ENCODE measurements at places on chromosomes 13 and 19.

DNA sequence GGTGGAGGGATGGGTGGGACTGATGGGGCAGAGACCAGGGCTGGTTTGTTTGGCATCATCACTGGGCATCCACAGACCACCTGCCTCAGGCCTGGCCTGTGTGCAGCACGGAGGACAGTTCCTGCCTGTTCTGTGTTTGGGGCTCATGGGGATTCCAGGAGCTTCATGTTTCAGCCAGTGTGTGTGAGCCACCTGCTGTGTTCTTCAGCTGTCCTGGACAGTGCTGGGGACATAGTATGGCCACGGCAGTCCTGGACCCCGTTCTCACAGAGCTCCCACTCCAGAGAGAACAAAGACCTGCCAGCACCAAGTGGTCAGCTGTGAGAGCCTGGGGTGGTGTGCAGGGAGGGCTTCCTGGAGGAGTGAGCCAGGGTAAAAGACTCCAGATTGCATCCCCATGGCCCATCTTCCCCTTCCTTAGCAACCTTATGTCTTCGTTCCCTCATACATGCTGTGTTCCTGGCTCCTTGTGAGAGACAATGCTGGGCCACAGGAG lies 2.0 kb upstream of the CCDC97 start:
- no peak for DNase-seq

DNA sequence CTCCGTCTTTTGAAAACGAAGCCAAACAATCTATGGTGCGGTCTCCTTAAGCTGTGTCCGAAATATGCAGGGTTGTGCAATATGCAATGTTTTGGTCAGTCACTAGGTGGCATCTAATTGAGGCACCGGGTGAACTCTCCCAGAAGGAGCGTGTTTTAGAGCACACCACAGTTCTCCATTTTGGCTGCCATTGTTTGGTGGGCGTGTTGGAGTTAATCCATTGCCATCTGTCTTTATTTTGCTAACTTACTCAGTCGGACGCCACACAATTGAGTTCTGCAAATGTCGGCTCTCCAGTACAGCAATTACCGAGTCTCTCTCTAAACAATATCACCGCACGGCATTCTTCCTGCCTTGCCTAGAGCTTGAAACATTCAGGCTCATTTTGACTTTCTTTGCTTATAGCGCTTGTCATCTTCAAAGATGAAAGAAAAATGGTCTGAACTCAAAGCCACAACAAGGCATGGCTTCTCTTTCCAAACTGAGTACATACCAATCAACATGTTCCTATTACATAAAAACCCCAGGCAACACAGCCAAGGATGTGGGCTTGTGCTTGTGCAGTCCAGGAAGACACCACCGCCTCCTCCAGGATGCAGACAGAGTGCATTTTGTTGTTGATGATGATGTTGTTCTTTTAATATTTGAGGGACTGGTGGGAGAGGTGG lies 182.0 kb upstream of the SERP2 start:
- peak; percentile 81 for DNase-seq

DNA sequence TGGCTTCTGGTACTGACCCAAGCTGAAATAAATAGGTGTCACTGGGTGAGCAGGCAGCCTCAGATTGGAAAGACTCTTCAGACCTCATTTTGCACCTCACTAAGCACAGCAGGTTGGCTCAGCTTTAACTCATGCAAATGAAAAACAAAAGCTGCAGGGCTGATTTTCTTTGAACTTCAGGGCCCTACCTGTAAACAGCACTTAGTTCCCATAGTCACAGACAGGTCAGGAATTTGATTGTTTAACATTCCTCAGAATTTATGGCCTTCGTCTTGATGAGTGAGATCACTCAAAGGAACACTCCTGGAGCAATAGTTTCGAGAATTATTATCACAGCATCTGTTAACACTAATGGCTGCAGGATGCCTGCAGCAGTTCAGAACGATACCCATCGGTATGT lies 718.5 kb downstream of the EFNB2 start:
- DNase-seq = no peak

DNA sequence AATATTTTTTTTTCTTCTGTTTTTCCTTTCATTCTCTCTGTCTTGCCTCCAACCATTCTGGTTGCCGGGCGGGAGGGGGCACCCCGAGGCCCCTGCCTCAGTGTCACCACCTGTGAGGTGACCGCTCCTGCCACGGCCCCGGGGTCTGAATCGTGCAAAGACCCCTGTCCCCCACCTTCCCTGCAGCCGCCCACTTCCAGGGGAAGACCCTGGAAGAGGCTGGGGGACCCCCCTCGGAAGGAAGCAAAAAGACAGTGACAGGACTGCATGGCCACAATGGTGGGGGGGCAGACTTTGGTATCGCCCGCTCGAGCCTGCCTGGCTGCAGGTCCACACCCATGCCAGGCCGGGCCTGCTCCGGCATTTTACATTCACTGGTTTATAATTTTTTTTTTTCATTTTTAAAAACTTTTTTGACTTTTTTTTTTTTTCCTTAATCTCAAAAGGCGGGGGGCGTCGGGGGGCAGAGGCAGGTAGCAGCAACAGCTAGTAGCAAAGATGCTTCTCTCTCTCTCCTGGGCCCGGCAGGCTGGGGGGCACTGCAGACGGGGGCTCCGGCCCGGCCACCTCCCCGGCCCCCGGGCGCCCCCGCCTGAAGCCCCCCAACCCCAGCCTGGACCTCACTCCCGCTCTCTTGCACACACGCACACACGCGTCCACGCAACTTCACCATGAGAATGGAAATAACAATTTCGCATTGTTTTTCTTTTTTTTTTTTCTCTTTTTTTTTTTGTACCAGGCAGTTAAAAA lies 22.6 kb downstream of the ZBTB7A start:
- DNase-seq = no peak

- DNase-seq = no peak
These were observed 534 bp downstream of the CAB39L start for GRCh38 chr13:49443357-49443703.

DNA sequence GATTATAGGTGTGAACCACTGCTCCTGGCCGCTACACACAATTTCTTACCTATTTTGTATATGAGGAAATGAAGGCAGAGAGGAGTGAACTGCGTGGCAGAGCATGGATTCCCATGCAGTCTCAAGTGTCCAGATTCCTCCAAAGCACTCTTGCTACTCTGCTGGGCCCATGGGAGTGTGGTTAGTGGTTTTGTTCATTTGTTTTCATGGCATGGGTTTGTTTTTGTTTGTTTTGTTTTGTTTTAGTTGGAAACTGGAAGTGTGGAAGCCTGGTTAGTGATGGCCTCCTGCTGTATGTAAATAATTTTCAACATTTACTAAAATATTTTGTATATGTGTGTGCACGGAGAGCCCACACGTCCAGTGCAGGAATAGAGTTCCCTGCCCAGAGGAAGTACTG lies 61.3 kb upstream of the LRCH1 start:
- no peak for DNase-seq

DNA sequence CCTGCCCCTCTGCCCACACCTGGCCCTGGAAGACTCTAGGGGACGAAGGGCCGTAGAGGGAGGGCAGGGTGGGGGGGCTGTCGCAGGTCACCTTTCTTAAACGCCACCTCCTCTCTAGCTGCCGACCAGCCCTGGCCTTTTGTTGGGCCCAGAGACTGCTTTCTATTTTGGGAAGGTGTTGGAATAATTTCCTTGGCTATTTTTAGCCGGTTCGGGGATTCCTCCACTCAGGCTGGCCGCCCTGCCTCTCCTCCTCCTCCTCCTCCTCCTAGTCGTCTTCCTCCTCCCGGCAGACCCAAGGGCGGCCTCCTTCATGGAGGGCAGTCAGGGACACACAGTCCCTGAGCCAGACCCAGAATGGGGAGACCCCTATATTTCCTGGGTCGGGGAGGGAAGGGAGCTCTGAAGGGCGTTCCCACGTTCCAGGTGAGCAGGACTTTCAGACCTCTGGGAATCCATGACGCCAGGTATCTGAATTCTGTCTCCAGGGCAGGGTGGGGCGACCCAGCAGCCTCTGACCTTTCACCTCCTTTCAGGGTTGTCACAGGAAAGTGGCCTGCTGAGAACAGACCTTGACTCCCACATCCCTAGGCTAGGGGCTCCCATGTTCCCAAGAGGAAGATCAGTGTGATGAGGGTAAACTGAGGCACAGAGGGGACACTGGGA lies 19.9 kb downstream of the GADD45B start:
- no peak for DNase-seq

- DNase-seq = no peak
These were observed 78.8 kb upstream of the TPP2 start for GRCh38 chr13:102517959-102518358.

GRCh38 chr13:73748404-73748803 lies 385.8 kb downstream of the KLF12 start:
- no peak for DNase-seq

GRCh38 chr19:19270749-19271571 lies 2.1 kb downstream of the TM6SF2 start:
- DNase-seq = no peak

DNA sequence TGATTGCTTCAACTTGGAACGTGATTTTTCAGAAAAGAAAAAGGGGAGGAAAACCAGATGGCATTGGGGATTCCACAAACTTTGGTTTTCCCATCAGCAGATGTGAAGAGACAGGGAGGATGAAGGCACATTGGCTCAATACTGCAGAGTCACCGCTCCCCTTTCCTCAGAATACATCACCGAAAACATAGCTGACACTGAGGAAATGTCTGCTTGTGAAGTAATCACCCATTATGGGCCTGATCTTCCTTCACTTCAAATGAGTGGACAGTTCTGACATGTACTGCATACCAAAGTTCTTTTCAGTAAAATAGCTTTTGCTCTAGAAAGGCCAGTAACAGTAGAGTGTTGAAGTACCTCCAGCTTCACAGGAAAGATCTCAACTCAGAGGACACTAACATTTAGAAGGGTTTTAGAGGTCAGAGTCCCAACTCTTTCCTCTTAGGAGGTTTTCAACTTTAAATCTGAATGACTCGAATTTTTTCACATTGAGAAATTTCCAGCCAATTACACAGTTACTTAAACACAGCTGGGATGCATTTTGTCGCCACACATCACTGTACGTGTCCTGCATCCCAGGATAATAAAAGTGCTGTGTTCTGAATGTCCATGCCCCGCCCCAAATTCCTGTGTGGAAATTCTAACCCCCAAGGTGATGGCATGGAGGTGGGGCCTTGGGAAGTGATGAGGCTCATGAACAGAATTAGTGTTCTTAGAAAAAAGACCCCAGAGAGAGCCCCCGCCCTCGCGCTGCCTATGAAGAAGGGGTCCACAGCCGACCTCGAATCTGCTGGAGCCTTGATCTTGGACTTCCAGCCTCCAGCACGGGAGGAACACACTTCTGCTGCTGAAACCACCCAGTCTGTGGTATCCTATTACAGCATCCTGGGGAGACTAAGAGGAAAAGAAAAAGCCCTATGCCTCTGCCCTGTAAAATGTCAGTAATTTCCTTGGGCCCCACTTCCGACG lies 77.7 kb downstream of the COL4A1 start:
- DNase-seq = no peak

DNA sequence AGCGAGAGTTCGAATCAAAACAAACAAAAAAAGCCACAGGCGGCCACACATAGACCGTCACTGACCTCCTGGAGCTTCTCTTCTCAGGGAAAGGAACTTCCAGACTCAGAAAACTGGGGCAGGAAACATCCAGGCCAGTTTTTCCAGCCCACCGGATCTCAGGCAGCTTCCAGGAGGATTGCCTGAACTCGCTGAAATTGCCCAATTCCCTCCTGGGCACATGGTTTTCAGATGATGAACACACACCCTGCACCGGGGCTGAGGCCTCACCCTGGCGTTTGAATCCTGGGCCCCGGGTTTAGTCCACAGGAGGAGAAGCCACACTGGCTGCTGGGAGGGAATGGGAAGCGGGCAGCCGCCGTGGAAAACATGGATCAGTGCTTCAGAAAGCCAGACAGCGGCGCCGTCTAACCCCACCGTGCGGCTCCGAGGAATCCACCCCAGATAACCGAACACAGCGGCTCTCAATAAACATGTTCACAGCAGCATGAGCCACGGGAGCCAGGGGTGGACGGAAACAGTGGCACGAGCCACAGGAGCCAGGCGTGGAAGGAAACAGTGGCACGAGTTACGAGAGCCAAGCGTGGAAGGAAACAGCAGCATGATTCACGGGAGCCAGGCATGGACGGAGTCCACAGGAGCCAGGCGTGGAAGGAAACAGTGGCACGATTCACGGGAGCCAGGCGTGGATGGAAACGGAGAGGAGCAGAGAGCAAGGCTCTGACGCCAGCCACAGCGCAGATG lies 18.2 kb upstream of the PTBP1 start:
- DNase-seq = no peak
